Stimulated activated naive CD8-positive, alpha-beta T cell treated with anti-CD3 and anti-CD28 coated beads, Interleukin-15, Interleukin-2, amounts not matched to agents 100 U/mL and 50 U/mL, for 24 hours (primary cell): ENCODE measurements at places on chromosomes 12 and 14.

GRCh38 chr12:12425001-12425400 is 68.1 kb downstream of the BORCS5 start:
- no peak for DNase-seq

- no peak for DNase-seq
These were observed 91.7 kb upstream of the FUT8 start for GRCh38 chr14:65320661-65321308.

DNA sequence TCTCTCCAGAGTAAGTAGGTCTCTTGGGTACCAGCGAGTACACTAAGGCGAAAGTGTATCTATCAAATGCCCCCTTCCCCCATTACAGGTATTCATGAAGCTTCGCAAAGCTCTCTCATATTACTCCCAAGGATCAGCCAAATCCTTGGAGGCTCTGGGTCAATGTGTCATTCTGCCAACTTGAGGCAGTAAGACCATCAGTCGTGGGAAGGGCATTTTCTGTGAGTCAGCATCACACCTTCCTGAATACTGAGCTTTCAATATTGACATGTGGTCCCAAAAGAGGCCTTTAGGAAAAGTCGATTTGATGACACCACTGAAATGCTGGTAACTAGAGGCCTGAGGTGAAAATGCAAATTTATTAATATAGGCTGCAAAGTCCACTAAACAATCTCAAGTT is 323.9 kb downstream of the LRIG3 start:
- no peak for DNase-seq

GRCh38 chr12:3670083-3670620 is 82.8 kb downstream of the CRACR2A start:
- DNase-seq: no peak

GRCh38 chr12:48817873-48818830 is at the start of gene CACNB3:
Gene CACNB3, plus strand, starts transcription at chr12:48818496. Its CDS starts 434 bp downstream, at chr12:48818930.
- peak; percentile 84 for DNase-seq

GRCh38 chr12:108884116-108885012 is 4.5 kb downstream of the DAO start:
- DNase-seq: peak; percentile 84

DNA sequence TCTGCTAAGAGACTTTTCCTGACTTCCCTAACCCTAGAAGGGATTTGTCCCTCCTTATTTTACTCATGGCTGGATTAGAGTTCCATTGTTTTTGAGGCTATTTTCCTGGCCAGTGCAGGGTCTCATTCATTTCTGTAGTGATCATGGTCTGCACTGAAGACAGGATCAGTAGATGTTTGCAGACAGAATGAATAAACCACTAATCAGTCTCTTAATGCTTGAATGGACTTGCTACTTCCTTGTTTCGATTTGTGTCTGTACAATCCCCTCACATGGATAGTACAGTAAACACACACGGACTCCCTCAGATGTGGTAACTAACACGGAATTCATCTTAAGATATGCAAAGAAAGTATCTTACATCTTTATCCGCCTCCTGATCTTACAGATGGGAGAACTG is 102.6 kb upstream of the PRB2 start:
- DNase-seq: no peak

- DNase-seq: no peak
These were observed 314.6 kb downstream of the ADAMTS20 start for GRCh38 chr12:43237238-43237879.

DNA sequence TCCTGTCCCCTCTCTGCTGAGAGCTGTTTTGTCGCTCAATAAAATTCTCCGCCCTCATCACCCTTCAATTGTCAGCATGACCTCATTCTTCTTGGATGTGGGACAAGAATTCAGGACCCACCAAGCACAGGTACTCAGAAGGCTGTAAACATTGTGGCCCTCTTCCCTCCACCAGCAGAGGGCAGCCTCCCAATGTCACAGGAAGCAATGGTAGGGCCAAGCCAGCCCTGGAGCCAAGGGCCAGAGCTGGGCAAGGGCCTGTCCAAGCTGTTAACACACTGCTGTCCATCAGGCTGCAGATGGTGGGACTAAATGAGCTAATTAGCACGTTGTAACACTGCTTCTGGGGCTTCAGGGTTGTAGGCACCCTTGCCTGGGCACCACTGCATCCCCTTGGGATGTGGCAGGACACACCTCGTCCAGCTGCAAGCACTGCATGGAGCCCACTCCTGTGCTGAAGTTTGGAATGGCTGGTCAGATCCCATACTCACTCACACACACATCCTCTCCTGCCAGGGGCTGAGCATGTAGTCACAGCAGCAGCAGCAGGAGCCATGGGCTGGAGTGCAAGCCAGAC is 62.7 kb upstream of the HECTD1 start:
- peak; percentile 41 for DNase-seq

GRCh38 chr14:66360366-66360926 is 125.7 kb upstream of the CCDC196 start:
- no peak for DNase-seq

- DNase-seq: no peak
These were observed 66.5 kb upstream of the GALNT9 start for GRCh38 chr12:132395908-132396305.

- DNase-seq: no peak
These were observed 2.3 kb upstream of the DUSP6 start for GRCh38 chr12:89354612-89355067.

GRCh38 chr12:89059721-89060541 is 292.4 kb downstream of the DUSP6 start:
- no peak for DNase-seq

DNA sequence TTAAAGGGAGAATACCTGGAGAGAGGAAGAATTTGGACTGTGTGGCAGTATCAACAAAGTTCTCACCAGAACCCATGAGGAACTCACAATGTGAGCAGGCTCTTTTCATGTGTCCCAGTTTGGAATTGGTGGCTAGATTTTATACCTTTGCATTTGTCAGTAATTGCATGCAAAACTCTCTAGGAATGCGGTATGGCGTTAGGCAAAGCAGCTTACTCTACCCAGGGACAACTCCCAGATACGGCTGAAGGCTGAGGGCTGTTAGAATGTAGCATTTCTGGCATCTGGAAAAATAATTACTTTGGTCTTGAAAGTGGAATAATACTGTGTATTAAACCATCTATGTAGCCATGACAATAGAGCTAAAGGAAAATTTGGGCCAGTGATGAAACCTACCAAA is 635.5 kb downstream of the SLC16A7 start:
- DNase-seq: no peak

DNA sequence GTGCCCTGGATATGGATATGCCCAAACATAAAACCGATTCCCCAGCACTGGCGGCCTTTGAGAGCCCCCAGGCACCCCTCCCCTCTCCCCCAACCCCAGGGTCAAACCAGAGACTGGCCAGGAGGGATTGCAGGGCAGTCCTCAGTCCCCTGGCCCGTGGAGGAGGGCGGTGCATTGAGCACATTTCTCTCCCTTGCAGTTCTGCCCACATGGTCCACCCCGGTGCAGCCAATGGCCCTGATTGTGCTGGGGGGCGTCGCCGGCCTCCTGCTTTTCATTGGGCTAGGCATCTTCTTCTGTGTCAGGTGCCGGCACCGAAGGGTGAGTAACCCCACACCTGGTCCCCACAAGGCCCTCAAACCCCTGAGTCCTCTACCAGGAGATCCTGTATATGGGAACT is 3.4 kb upstream of the GPR162 start:
- DNase-seq: no peak

GRCh38 chr14:33508126-33509062 is 442.5 kb downstream of the EGLN3 start:
- no peak for DNase-seq

DNA sequence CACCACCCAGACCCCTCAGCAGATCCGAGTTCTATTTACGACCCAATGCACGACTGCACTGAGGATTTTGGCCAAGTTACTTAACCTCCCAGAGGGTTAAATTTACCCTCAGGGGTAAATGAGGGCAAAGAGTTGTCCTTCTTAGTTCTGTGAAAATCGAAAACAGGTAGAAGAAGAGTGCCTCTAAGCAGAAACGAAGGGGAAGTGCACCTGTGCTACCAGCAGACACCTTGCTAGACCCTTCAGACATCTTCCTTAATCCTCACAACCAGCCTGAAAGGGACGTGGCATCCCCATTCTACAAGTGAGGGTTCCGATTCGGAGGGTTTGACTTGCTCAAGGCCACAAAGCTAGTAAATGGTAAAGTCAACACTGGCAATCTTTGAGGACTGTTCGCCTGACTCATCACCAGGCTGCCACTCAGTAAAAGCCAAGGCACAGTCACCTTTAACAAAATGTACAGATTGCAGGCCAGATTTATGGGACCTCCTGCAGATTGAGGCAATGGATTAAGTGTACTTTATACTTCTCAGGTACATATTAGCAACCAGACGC is 1.6 kb downstream of the GSG1 start:
- peak; percentile 20 for DNase-seq

DNA sequence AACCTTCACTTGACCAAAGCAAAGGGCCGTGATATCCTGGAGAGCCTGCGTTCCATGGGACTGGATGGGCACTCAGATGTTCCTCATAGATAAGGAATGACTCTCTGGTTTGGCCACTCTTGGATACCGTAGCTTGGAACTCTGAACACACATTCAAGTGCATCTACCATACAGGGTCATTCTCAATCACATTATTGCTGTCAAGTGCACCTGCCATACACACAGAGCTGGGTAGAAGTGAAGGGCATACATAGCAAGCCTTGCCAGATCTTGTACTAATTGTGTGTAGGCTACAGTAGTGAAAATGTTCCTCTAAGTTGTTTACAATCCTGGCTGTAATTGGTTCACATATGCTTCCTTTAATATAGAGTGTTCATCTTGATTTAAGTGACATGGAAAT is 58.3 kb downstream of the PELI2 start:
- DNase-seq: no peak

GRCh38 chr14:59013672-59014298 is 174.7 kb upstream of the DAAM1 start:
- DNase-seq: no peak

DNA sequence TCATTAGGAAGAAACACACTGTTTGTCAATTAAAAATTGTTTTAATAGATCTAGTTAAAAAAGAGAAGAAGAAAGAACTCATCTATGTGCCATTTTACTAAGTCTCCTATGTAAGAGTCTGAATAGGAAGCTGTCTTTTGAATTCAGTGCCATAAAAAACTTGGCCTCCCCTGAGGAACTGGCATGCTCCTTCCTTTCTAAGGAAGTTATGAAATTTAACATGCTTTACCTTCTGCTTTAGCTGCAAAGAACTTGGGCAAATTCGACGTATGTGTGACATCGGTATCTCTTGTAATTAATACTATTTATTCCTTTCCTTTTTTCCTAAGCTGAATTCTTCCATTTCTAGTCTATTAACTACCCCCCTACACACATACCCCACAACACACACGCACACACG is 12.5 kb downstream of the TM7SF3 start:
- DNase-seq: no peak

DNA sequence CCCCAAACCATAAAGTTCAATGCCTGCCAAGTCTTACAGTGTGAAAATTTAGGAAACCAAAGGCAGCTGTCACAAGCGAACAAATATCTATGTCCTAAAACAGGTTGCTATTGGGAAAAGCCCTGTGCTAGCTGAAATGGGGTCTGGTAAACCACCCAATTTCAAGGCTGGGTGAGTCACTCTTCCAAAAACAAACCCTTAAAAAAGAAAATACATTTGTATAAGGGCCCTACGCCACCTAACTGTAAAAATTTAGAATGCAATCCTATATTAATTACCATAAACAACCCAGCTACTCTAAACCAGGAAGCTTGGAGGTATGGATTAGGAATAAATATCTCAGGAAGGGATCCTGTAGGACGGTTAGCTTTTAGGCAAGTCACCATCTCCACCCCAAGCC is 32.1 kb downstream of the PRMT8 start:
- DNase-seq: no peak

DNA sequence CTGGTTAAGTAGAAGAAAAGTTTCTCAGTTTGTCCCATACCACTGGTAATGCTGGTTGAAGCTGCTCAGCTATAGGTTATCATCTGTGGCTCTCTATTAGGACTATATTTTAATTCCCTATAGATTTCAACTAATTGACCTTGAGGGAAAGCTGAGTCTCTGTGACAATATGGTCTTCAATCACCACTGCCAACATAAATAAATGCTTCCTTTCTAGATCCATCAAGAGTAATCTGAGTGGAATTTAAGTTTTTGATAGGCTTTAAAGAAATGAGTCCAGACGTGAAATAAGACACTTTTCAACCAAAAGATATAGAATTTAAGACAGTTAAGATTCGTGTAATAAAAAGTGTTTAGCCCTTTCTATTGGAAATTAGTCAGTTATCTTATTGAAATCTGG is 63.5 kb upstream of the MYF6 start:
- no peak for DNase-seq

GRCh38 chr12:83031196-83031595 is 344.5 kb downstream of the TMTC2 start:
- no peak for DNase-seq

DNA sequence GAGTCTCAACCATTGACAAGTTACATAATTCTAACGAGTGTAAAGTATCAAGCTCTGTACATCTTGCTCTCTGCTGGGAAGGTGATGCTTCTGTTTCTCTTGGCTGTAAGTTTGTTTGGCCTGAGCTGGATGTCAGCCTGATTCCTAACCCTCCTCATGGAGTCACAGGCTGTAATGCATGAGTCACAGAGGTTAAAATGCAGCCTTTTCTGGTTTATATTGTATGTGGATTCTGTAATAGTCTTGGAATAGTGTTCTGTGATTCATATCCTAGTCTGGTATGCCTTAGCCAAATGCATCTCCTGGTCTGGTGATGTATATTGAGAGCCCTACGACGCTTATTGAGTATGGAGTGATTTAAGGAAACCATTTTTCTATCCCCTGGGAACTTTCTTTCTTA is 104.5 kb upstream of the FRMD6 start:
- DNase-seq: no peak

DNA sequence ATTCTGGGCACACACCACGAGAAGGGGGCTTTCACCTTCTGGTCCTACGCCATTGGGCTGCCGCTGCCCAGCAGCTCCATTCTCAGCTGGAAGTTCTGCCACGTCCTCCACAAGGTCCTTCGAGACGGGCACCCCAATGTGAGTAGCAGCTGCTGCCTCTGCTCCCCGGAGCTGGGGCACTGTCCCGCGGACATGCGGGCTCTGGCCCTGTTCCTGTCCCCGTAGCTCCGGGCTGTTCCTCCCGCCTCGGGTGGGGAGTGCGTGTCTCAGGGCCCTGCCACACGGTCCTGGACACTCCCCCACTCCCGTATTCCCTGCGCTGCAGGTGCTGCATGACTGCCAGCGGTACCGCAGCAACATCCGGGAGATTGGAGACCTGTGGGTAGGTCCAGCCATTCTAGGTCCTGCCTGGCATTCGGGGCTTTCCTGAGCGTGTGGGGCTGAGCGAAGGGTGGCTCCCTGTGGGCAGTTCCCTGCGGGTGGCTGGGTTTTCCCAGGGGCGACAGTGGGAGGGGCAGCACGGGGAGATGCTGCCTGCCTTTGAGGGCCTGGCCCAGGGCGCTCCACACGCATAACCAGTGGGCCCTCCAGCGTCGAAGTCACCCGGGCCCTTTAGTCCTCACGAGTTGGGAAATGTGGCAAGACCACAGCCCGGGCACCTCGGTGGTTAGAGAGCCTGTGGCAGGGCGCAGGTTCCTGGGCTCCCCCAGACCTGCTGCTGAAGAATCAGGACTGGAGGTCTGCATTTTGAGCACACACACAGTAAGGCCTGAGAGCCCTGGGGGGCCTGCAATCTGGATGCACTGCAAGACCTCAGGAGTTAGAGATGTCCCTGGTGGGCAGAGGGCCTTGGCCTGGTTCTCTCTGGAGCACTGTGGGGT is 13.5 kb downstream of the HIP1R start:
- DNase-seq: no peak
